ENCODE measurements at places on chromosomes 3 and 15.

GRCh38 chr3:6326771-6327170 is 534.1 kb upstream of the GRM7 start:
- no peak for DNase-seq

DNA sequence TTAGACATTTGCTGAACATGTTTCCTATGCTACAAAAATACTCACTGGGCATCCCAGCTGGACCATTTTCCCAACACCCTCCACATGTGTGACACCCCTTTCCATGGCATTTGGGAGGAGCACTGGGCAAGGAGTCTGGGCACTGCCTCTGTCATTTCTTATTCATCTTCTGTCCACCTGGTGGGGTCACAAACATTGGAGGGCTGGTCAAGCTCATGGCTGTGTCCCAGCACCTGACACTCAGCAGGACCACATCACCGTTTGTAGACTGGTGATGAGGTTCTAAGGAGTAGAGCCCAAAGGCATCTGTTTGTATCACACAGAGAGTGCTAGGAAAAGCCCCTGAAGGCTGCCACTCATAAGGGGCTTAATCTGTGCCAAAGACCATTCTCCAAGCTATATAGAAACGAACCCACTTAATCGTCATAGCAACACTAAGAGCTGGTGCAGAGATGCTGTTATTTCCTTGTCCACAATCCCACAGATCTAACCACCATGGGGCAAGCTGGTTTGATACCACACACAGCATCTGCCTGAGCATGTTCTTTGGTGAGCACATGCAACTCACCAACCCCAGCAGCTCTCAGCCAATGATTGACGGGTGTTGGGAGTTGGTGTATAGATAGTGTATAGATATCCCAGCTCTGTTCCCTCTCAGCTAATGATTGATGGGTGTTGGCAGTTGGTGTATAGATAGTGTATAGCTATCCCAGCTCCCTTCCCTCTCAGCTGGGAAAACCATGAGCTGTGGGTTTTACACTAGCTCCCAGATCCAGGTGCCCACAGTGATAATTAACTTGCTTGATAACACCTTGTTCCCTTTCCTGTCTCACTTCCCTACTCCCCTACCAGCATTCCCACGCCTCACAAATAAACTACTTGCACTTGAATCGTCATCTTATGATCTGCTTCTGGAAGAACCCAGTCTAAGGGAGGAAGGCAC is 42.7 kb upstream of the ATP2B2 start:
- DNase-seq, result no peak

DNA sequence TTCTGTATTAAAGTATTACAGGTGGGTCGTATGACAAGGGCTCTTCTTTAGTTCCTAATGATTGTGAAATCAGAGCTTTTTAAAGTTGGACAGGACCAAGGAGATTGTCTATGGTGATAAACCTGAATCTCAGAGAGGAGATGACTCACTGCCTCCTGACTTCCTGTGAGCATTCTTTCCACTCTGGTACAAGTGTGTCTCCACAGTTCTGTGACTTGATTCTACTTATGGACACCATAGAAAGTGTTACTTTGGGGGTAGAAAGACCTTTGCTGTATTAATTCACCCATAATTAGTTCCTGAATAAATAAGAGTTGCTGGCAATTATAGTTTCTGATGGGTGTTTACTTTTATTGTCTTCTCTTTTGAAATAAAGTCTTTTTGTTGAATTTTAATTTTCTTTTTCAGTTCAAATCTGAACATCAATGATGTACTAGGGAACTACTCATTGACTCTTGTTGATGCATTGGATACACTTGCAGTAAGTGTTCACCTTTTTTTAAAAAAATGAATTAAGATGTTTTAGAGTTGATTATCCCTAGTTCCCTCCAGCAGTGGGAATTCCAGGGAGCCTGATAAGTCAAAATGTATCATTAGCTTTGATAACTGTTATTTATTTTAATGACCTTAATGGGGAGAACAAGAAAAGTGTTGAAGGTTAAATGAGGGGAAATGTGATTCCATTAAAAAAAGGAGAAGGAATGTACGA is 7.4 kb downstream of the EDEM1 start:
- DNase-seq, result no peak

GRCh38 chr15:83762367-83762766 is 108.4 kb downstream of the ADAMTSL3 start:
- DNase-seq, result no peak

DNA sequence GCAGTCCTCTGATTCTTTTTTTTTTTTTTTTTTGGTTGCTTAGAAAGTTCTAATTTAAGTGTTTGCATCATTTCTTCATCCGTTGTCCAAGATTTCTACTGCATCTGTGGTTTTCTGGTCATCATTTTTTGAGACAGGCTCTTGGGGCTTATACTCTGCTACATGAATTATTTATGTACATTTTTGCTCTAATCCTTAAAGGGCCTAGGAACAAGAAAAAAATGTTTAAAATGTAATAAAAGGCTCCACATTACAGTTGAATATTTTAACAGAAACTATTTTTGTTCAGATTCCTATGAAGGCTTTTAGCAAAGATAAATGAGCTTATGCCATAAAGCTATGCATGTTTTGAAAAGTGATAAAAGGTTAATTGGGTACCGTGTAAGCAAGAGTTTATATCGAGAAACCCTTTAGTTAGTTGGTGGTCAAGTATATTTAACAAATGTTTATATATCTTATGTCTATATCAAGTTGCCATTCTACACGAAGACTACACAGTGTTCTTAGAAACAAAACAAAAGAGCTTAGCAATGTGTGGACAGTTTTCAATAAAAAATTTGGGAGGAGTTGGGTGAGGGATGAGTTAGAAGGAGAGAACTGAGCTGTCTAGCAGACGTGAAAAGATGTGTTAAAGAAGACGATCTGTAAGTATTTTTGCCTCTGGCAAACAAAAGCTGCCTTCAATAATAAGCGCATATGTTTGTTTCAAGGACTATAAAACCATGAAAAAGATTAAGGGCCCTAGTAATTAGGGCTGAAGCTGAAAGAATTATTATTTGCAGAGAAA is 563.6 kb upstream of the NAALADL2 start:
- no peak for DNase-seq

DNA sequence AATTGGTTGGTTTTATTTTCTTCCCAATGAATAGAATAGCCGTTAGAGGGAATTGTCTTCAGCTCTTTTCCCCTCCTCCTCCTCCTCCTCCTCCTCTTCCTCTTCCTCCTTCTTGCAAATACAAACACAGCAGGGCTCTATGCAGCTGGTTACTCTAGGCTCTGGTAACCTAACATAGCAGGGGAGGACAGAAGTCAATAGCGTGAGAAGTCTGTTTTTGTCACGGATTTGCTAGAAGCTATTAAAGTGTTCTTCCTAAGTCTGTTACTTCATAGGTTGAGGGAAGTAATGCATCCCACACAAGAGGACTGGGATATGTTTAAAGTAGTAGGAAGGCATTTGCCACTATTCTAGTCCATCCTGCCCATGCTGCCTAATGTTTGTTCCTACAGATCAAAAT is 374.7 kb upstream of the TPRG1 start:
- no peak for DNase-seq

GRCh38 chr3:195522254-195523023 is 20.7 kb downstream of the PPP1R2 start:
- no peak for DNase-seq

DNA sequence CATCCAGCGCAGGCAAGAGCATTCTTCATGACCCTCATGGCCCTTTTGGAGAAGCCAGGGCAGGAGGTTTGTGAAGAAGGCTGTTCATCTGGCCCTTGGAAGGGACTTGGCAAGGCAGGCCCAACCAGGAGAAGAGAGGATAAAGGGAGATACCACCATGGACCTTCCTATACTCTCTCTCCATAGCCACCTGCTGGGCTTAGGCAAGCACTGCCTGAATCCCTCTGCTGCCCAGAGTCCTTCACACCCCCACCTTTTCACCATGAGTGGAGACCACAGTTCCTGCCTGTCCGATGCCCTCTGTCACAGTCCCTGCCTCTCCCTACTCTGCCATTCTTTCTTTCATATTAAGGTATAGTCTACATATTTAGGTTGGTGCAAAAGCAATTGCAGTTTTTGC is 10.6 kb upstream of the SFMBT1 start:
- DNase-seq, result no peak

GRCh38 chr3:151795276-151795675 is 18.6 kb upstream of the AADAC start:
- DNase-seq, result no peak

- DNase-seq, result no peak
These were observed 84.2 kb upstream of the CTNNB1 start for GRCh38 chr3:41115069-41115468.

GRCh38 chr3:55877703-55878102 is 390.6 kb upstream of the WNT5A start:
- no peak for DNase-seq

DNA sequence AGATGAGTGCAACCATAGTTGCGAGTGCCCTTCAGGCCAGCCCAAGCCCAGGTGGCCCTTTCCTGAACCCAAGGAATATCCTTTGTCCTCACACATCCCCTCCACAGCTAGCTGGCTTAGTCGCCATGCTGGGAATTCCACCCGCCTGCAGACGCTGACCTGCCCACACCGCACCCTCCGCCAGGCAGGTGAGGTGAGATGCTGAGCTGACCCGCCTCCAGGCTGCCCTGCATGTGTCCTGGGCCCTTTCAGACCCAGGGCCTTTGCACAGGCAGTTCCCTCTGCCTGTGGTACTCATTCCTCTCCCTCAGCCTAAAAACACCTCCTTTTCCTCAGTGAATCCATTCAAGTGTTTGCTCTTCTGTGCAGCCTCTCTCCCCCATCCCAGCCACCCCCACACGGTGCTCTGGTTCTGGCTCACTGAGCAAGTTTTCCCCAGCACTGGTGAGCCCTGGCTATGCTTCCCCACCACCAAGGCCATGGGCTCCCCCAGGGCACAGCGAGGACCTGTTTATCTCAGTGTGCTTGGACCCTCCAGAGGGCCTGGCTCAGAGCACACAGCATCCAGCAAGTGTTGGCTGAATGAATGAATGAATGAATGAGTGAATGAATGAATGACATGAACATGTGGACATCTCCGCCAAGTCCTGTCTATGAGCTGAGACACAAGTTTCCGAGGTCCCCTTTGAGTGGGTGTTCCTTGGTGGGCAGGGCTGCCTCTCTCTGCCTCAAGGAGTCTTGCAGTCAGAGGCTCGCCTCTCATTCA is 33.0 kb upstream of the LINGO1 start:
- no peak for DNase-seq

DNA sequence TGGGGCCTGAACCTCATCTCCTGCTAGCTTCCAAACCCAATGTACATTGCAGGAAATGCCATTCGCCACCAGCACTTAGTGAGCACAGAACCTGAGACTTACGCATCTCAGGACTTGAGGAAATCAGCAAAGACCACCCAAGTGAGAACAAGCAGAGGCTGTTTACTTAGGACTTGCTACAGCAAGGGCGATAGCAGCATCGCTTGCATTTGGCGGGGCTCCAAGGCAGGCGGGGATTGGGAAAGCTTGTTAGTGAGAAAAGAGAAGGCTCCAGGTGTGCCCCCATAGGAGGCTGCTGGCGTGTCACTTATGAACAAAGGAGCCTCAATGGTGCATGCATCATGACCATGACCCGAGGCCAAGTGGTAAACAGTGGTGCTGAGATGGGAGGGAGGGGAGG is 19.7 kb downstream of the SLC6A20 start:
- DNase-seq, result no peak

- no peak for DNase-seq
These were observed 16.3 kb upstream of the GATM start for GRCh38 chr15:45394681-45395080.

DNA sequence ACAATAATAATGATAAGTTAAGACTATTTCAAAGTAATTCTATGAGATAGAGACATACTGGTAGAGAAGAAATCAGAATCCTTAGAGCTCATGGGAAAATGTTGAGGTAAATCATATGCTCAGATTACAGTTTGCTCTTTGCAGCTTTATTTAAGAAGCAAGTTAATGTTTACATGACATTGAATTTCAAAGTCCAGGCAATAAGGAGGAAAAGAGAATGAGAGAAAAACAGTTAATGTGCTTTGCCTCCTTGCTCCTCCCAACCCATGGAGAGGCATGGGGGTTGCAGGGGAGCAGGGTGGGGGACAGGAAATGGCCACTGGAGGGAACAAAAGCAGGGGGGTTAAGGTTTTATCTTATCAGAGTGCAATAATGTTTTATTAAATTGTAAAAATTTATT is 42.2 kb upstream of the ZBTB38 start:
- no peak for DNase-seq

DNA sequence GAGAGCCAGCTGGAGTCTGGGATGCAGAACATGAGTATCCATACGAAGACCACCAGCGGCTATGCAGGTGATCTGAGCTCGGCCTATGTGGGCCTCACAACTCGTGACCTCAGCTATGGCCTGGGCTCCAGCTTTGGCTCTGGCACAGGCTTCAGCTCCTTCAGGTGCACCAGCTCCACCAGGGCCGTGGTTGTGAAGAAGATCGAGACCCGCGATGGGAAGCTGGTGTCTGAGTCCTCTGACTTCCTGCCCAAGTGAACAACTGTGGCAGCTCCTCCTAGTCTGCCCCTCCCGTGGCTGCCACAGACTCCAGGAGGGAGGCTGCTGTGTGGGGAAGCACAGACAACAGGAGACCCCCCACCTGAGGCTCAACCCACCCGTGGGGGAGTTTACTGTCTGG is 3.6 kb upstream of the KPNA4 start:
- DNase-seq, result no peak

DNA sequence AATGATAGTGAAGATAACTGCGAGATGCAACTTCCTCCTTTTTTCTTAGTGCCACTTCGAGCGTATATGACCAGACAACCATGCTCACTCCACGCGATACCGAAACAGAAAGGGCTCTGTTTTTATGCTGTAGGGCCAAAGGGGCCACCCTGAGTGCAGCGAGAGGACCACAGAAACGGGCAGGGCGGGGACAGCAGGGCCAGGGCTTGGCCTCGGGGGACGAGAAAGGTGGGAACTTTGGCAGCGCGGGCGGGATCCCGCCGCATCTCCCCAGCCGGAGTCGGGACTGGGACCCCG is 483 bp downstream of the VPS13C start:
- no peak for DNase-seq

GRCh38 chr15:52254391-52254790 is 41.2 kb downstream of the MYO5C start:
- no peak for DNase-seq

DNA sequence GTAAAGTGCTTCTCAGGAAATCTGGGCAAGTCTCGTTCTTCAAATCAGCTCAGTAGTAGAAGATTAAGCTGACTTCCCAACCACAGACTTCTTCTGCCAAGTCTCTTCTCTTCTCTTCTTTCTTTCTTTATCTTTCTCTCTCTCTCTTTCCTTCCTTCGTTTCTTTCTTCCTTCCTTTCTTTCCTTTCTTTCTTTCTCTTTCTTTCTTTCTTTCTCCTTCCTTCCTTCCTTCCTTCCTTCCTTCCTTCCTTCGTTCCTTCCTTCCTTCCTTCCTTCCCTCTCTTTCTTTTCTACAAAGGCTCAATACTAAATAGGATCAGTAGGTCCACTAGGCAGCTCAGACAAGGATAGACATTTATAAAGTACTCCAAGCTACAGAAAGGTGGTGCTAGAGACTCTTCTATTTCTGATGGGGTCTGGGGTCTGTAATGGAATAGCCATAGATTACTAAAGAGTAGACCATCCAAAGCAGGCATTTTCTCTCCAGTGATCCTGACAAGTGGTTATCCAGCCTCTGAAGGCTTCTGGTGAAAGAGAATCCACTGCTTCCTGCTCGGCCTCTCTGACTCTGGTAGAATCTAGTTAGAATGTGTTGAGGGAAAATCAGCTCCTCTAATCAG is 100.8 kb downstream of the TPRG1 start:
- DNase-seq, result no peak

- no peak for DNase-seq
These were observed 51.6 kb upstream of the TBC1D23 start for GRCh38 chr3:100209169-100209568.

- no peak for DNase-seq
These were observed 165.4 kb downstream of the SNRK start for GRCh38 chr3:43451670-43452254.

All from activated CD8-positive, alpha-beta memory T cell treated with anti-CD3 and anti-CD28 coated beads for 1 hour (primary cell).